ENCODE measurements at places on chromosomes 13 and 19.

GRCh38 chr13:112859817-112860190, 109.2 kb upstream of the MCF2L start:
- H3K4me1 ChIP-seq: peaks cover 17% of the 10 kb centered on the region
- no peak overlapping the region for H3K4me3 ChIP-seq
- no peak overlapping the region for H3K27ac ChIP-seq
- no peaks in the 10 kb centered on the region for H3K36me3 ChIP-seq
- DNase-seq: peak; percentile 42
- H3K27me3 ChIP-seq: no peaks in the 10 kb centered on the region

GRCh38 chr13:50222569-50223332, 207.5 kb downstream of the KCNRG start:
- no peak overlapping the region for H3K27ac ChIP-seq
- no peak overlapping the region for H3K4me3 ChIP-seq
- peaks cover 4% of the 10 kb centered on the region for H3K4me1 ChIP-seq
- H3K27me3 ChIP-seq: no peaks in the 10 kb centered on the region
- no peak for DNase-seq
- no peaks in the 10 kb centered on the region for H3K36me3 ChIP-seq

GRCh38 chr13:42757678-42758420, 23.5 kb upstream of the FAM216B start:
- DNase-seq: no peak
- H3K27me3 ChIP-seq: no peaks in the 10 kb centered on the region
- H3K4me1 ChIP-seq: no peaks in the 10 kb centered on the region
- no peak overlapping the region for H3K4me3 ChIP-seq
- H3K36me3 ChIP-seq: no peaks in the 10 kb centered on the region
- H3K27ac ChIP-seq: no peak overlapping the region

DNA sequence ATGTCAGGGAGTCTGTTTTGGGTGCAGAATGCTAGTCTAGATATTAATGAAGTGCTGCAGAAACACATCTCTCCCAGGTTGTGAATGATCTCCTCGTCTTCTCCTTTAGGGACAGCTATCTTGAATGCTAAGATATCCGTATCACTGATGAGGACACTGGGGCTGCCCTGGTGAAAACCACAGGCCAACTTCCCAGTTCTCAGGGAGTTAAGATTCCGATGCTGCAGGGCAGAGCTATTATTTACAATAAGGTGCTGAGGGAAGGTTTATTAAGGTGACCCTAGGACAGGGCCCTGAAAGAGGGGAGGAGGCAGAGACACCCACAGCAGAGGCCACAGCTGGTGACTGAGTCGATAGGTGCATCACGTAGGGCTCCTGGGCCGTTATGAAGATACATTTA, 66.1 kb downstream of the TNFRSF19 start:
- H3K4me1 ChIP-seq: no peaks in the 10 kb centered on the region
- no peak for DNase-seq
- H3K27me3 ChIP-seq: no peaks in the 10 kb centered on the region
- H3K36me3 ChIP-seq: no peaks in the 10 kb centered on the region
- no peak overlapping the region for H3K4me3 ChIP-seq

DNA sequence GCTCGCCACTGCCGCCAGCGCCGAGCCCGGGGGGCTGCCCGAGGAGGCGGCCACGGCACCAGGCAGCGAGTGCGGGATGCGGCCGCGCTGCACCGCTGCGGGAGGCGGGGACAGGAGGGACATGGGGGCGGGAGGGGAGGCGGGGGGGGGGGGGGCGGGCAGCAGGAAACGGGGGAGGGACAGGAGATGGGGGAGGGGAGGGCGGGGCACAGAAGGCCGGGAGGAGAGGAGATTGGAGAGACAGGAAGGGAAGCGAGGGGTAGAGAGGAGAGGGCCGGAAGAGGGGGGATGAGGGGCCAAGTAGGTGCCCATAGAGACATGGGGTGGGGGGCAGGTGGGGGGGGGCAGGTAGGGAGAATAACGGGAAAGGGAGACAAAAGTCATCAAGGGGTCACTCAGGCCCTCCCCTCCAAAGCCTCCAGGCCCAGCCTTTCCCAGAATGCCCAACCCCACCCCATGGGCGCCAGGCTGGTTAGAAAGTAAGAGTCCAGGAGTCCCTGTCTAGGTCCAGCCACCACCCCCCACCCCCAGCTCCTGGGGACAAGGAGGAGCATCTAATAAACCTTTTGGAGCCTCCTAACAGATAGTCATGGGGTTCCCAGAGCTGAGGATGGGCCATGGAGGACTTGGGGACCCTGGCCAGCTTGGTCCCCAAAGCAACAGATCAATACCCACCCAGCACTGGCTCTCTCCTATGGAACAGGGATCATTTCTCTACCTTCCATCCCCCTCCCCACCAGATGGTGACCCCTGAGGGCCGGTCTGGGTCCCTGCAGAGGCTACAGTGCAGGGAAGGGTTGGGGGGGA, 9.5 kb downstream of the NR2F6 start:
- peaks cover 11% of the 10 kb centered on the region for H3K4me1 ChIP-seq
- DNase-seq: peak; percentile 18
- H3K36me3 ChIP-seq: no peaks in the 10 kb centered on the region
- no peaks in the 10 kb centered on the region for H3K27me3 ChIP-seq
- no peak overlapping the region for H3K27ac ChIP-seq

- no peak overlapping the region for H3K27ac ChIP-seq
- DNase-seq: no peak
- no peak overlapping the region for H3K4me3 ChIP-seq
- no peaks in the 10 kb centered on the region for H3K27me3 ChIP-seq
Observed at GRCh38 chr13:94020426-94020825, 459.1 kb downstream of the DCT start.

DNA sequence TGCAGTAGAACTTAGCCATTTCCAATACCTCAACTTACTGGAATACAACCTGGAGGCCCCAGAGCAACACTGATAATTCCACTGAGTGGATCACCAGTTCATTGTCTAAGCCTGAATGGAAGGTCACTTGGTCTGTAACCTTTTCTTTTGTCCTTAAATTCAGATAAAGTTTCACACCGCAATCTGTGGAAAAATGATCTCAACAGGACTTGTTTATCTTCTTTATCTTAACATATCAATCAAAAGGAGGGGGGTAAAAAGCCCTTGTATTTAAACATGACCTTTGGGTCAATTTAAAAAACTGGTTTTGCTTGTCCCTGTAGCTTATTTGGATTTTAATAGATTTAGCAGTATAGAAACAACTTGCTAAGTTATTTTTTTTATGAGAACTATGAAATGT, 21.6 kb downstream of the SAE1 start:
- H3K4me1 ChIP-seq: peaks cover 13% of the 10 kb centered on the region
- H3K27me3 ChIP-seq: no peaks in the 10 kb centered on the region
- no peak overlapping the region for H3K27ac ChIP-seq
- DNase-seq: no peak

GRCh38 chr13:108964606-108965005, 335.2 kb downstream of the MYO16 start:
- H3K4me3 ChIP-seq: no peak overlapping the region
- no peaks in the 10 kb centered on the region for H3K4me1 ChIP-seq
- H3K36me3 ChIP-seq: no peaks in the 10 kb centered on the region
- no peaks in the 10 kb centered on the region for H3K27me3 ChIP-seq
- no peak for DNase-seq

GRCh38 chr19:13865571-13866462, 11.1 kb upstream of the NANOS3 start:
- peaks cover 27% of the 10 kb centered on the region for H3K27me3 ChIP-seq
- H3K4me3 ChIP-seq: no peak overlapping the region
- no peaks in the 10 kb centered on the region for H3K36me3 ChIP-seq
- peaks cover 26% of the 10 kb centered on the region for H3K4me1 ChIP-seq
- DNase-seq: peak; percentile 53

GRCh38 chr13:27666951-27667350, 45.3 kb downstream of the POLR1D start:
- no peak overlapping the region for H3K27ac ChIP-seq
- H3K4me3 ChIP-seq: no peak overlapping the region
- no peak for DNase-seq

DNA sequence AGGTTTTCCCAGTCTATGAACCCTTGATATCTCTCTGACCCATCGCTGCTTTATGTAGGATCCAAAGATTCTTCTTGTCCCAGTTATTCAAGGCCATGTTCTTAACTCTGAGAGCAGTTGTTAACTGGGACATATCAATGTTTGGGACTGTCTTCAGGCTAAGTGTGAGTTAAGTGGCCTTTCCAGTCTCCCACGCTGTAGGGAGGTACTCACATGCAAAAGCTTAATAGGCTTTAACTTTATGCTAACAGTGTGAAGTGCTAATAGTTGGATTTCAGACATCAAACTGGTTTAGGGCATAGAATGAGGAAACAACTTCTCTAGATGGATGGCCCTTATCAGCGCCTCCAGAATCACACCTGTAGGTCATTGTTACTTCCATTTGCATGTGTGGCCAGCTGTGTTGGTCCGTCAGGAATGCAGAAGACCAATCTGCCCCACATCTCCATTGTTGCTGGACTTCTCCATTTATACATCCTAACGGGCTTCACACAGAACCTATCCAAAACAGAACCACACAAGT, 104.7 kb upstream of the MBNL2 start:
- no peaks in the 10 kb centered on the region for H3K27me3 ChIP-seq
- H3K4me3 ChIP-seq: no peak overlapping the region
- no peak overlapping the region for H3K27ac ChIP-seq
- no peaks in the 10 kb centered on the region for H3K4me1 ChIP-seq
- no peak for DNase-seq

GRCh38 chr19:15213715-15214381, 13.1 kb upstream of the NOTCH3 start:
- no peak for DNase-seq
- H3K4me1 ChIP-seq: no peaks in the 10 kb centered on the region
- H3K27me3 ChIP-seq: no peaks in the 10 kb centered on the region
- H3K4me3 ChIP-seq: no peak overlapping the region
- no peak overlapping the region for H3K27ac ChIP-seq

GRCh38 chr13:59666504-59666903, 497.2 kb downstream of the DIAPH3 start:
- H3K36me3 ChIP-seq: no peaks in the 10 kb centered on the region
- no peak for DNase-seq
- no peak overlapping the region for H3K27ac ChIP-seq

- H3K36me3 ChIP-seq: no peaks in the 10 kb centered on the region
- no peak for DNase-seq
- no peaks in the 10 kb centered on the region for H3K27me3 ChIP-seq
- H3K4me1 ChIP-seq: no peaks in the 10 kb centered on the region
- H3K27ac ChIP-seq: no peak overlapping the region
- no peak overlapping the region for H3K4me3 ChIP-seq
Observed at GRCh38 chr13:96824140-96824539, 170.1 kb downstream of the OXGR1 start.

GRCh38 chr13:33649212-33649878, 168.6 kb upstream of the RFC3 start:
- H3K27me3 ChIP-seq: no peaks in the 10 kb centered on the region
- H3K36me3 ChIP-seq: no peaks in the 10 kb centered on the region
- H3K4me3 ChIP-seq: no peak overlapping the region
- no peaks in the 10 kb centered on the region for H3K4me1 ChIP-seq

GRCh38 chr13:92187378-92187989, 789.1 kb downstream of the GPC5 start:
- no peak overlapping the region for H3K4me3 ChIP-seq
- no peaks in the 10 kb centered on the region for H3K36me3 ChIP-seq
- H3K27me3 ChIP-seq: no peaks in the 10 kb centered on the region
- DNase-seq: peak; percentile 34

- no peak overlapping the region for H3K27ac ChIP-seq
- H3K27me3 ChIP-seq: no peaks in the 10 kb centered on the region
- H3K36me3 ChIP-seq: no peaks in the 10 kb centered on the region
- H3K4me1 ChIP-seq: no peaks in the 10 kb centered on the region
- DNase-seq: peak; percentile 2
Observed at GRCh38 chr13:47455626-47456025, 545.4 kb downstream of the SUCLA2 start.

GRCh38 chr19:33796164-33796875, at the start of gene KCTD15:
TSS of gene KCTD15 (plus strand) at chr19:33796870. CDS start at chr19:33800455, 3,585 bp downstream.
- peak within 1 kb of the TSS; percentile 65 for H3K4me3 ChIP-seq
- peak; percentile 57 for DNase-seq
- no peaks in the 10 kb centered on the region for H3K27me3 ChIP-seq
- H3K4me1 ChIP-seq: peaks cover 13% of the 10 kb centered on the region

GRCh38 chr13:106129273-106129672, 406.2 kb downstream of the EFNB2 start:
- H3K36me3 ChIP-seq: no peaks in the 10 kb centered on the region
- no peak for DNase-seq
- H3K4me3 ChIP-seq: no peak overlapping the region
- H3K4me1 ChIP-seq: no peaks in the 10 kb centered on the region

DNA sequence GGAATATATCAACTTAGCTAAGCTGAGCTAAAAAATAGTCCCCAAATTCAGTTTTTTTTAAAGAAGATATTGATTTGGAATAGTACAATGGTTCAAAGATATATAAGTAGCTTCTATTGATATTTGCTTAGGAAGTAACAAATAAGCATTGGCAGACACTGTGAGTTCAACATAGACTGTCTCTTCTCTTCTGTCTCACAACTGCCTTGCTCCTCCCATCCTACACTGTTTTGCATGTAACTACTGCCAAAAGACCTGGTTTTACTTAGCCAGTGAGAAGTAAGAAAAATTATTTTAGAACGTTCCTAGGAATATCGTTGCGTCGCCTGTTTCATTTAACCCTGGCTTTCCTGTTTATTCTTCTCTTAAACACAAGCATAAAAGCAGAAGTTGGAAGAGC, 859.0 kb upstream of the SPRY2 start:
- no peak overlapping the region for H3K27ac ChIP-seq
- H3K4me1 ChIP-seq: no peaks in the 10 kb centered on the region
- H3K36me3 ChIP-seq: no peaks in the 10 kb centered on the region
- H3K4me3 ChIP-seq: no peak overlapping the region
- H3K27me3 ChIP-seq: no peaks in the 10 kb centered on the region
- no peak for DNase-seq

DNA sequence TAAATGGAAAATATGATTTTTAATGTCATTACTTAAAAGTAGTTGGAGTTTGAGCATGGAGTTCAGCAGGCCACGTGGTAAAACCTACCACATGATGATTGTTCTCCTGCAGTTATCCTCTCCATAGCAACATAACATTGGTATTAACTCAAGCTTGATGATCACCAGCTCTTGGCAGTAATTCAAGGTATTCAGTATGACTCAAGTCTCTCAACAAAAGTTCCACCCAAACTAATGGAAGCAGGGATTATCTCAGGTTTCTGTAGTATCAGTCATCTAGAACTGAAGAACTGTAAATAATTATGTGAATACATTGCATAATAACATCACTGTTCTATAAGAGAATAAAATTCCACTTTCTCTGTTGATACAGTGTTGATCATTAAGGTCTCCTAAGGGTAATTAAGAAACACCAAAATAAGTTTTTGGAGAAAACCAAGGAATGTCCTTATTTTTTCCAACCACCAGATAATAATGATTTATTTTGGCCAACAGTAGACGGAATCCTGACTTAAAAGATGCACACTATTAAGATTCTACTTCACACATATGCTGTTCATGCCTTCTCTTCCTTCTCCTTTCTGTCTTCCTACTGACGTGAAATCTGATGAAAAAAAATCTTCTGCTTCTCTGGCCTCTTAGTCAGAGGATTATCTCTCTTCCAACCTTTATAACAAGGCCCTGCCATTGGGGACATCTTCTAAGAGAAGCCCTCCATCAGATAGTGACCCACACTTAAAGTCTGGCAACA, 1092.3 kb downstream of the EFNB2 start:
- no peak for DNase-seq
- H3K36me3 ChIP-seq: no peaks in the 10 kb centered on the region
- no peaks in the 10 kb centered on the region for H3K27me3 ChIP-seq
- no peak overlapping the region for H3K4me3 ChIP-seq
- no peaks in the 10 kb centered on the region for H3K4me1 ChIP-seq

Data from B cell (primary cell).